ENCODE measurements at places on chromosomes 3 and 15. TPM values are rescaled to one million over a fixed set of nuclear protein-coding genes. Genes with fewer than 3 reads are reported as not detected.

- no peak overlapping the region for H3K27ac ChIP-seq
- no peaks in the 10 kb centered on the region for H3K27me3 ChIP-seq
- no peak for DNase-seq
- no peak overlapping the region for H3K4me3 ChIP-seq
- H3K36me3 ChIP-seq: no peaks in the 10 kb centered on the region
These were observed 892.6 kb downstream of the TUSC7 start for GRCh38 chr3:117602058-117602644.

- peaks cover 30% of the 10 kb centered on the region for H3K4me1 ChIP-seq
- no peak overlapping the region for H3K4me3 ChIP-seq
- no peak for DNase-seq
- peak overlapping the region; percentile 18 for H3K27ac ChIP-seq
These were observed 13.5 kb upstream of the CLEC3B start for GRCh38 chr3:45012577-45012976.

GRCh38 chr3:12705981-12706380, 42.1 kb upstream of the RAF1 start:
- no peaks in the 10 kb centered on the region for H3K36me3 ChIP-seq
- no peak for DNase-seq
- no peaks in the 10 kb centered on the region for H3K27me3 ChIP-seq
- H3K4me3 ChIP-seq: no peak overlapping the region
- H3K4me1 ChIP-seq: no peaks in the 10 kb centered on the region
- no peak overlapping the region for H3K27ac ChIP-seq

- H3K4me1 ChIP-seq: no peaks in the 10 kb centered on the region
- no peak for DNase-seq
- no peak overlapping the region for H3K4me3 ChIP-seq
- H3K27ac ChIP-seq: no peak overlapping the region
These were observed 250.7 kb downstream of the OPA1 start for GRCh38 chr3:193843474-193844301.

DNA sequence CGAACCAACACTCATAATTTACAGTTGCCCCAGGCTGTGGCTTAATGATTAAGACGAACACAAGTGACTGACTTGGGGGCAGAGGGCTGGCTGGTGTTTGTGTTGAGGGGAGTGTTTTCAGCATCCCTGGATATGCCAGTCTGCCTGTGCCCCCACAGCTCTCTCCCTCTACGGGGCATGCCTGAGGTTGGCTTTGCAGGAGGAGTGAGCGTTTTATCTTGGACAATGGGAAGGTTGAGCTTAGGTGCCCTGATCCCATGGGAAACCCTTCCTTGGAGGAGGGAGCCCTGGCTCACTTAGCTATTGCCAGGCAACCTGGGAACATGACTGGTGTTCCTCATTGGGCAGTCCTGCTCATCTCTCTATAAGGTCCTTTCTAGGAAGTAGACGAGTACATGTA, 17.6 kb downstream of the FAM107A start:
- DNase-seq: no peak
- H3K4me1 ChIP-seq: no peaks in the 10 kb centered on the region
- peaks cover 7% of the 10 kb centered on the region for H3K27me3 ChIP-seq
- no peak overlapping the region for H3K27ac ChIP-seq

DNA sequence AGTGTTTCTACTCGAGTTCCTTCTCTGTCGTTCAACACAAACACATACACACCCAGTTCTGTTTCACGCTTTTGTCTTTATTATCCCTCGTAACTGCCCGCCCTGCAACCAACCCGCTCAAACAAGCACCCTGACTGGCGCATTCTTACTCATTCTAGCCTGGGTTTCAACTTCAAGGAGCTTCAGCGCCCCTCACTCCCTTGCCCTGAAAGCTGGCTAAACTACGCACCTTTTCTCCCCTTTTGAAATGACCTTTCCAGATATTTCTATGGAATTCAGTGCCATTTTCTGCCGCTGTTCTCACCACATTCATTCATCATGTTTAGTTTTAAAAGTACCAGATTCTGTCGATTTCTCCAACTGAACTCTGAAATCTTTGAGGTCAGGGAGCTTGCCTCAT, 653 bp upstream of the MFSD1 start:
- H3K4me3 ChIP-seq: peak overlapping the region; percentile 89
- H3K4me1 ChIP-seq: peaks cover 18% of the 10 kb centered on the region
- peaks cover 3% of the 10 kb centered on the region for H3K36me3 ChIP-seq
- DNase-seq: no peak

- H3K27ac ChIP-seq: no peak overlapping the region
- peaks cover 2% of the 10 kb centered on the region for H3K4me1 ChIP-seq
- no peak overlapping the region for H3K4me3 ChIP-seq
- no peaks in the 10 kb centered on the region for H3K36me3 ChIP-seq
- DNase-seq: no peak
- peaks cover 25% of the 10 kb centered on the region for H3K27me3 ChIP-seq
These were observed 161.3 kb downstream of the ABHD5 start for GRCh38 chr3:43852066-43852465.

DNA sequence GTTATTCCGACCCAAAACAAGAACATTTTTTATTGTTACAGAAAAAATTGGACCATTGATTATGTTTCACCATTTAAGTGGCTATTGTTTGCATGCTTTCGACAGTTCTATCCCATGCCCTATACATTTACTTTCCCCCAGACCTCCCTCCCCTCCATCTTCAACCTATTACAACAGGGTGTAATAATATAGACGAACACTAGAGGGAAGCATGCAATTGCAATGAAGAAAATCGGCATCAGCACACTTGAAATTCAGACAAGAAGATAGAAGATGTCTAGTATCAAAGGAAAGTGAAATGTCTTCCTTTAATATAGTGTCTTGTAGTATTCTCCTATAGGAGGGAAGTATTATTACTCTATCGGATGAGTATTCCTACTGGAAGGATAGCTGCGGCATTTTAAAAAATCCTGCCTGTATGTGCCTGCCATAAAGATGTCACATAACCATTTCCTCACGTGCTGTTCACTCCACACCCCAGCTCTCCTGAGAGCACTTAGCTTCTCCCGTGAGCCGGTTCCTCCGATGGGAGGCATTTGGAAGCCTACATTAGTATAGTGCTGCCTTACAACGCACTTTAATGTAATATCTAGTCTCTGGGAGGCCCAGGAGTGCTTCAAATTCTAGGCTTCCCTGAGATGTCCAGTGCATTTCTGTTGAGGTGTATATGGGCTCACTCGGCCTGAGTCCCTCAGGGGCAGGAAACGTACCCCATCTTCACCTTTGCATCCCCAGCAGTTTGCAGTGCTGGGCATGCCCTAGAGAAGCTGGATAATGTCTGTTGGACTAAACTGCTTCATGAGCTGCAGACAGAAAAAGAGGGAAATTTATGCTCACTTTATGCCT, 17.8 kb upstream of the ERICH6 start:
- H3K27me3 ChIP-seq: no peaks in the 10 kb centered on the region
- no peak overlapping the region for H3K4me3 ChIP-seq
- no peak overlapping the region for H3K27ac ChIP-seq

GRCh38 chr3:176906046-176906905, 291.0 kb downstream of the TBL1XR1 start:
- no peak overlapping the region for H3K4me3 ChIP-seq
- no peaks in the 10 kb centered on the region for H3K36me3 ChIP-seq
- H3K27ac ChIP-seq: no peak overlapping the region

GRCh38 chr15:75702436-75702835, 10.2 kb downstream of the CSPG4 start:
- H3K27ac ChIP-seq: no peak overlapping the region
- H3K36me3 ChIP-seq: no peaks in the 10 kb centered on the region
- peaks cover 5% of the 10 kb centered on the region for H3K4me1 ChIP-seq
- H3K27me3 ChIP-seq: no peaks in the 10 kb centered on the region
- no peak overlapping the region for H3K4me3 ChIP-seq

GRCh38 chr3:83093222-83093572, 1331.8 kb upstream of the GBE1 start:
- H3K4me1 ChIP-seq: no peaks in the 10 kb centered on the region
- DNase-seq: no peak
- no peak overlapping the region for H3K27ac ChIP-seq
- H3K36me3 ChIP-seq: no peaks in the 10 kb centered on the region
- H3K4me3 ChIP-seq: no peak overlapping the region

- no peaks in the 10 kb centered on the region for H3K4me1 ChIP-seq
- no peaks in the 10 kb centered on the region for H3K27me3 ChIP-seq
- H3K4me3 ChIP-seq: no peak overlapping the region
- H3K27ac ChIP-seq: no peak overlapping the region
- no peak for DNase-seq
- H3K36me3 ChIP-seq: no peaks in the 10 kb centered on the region
These were observed 65.0 kb downstream of the CEMIP start for GRCh38 chr15:80844011-80844732.

DNA sequence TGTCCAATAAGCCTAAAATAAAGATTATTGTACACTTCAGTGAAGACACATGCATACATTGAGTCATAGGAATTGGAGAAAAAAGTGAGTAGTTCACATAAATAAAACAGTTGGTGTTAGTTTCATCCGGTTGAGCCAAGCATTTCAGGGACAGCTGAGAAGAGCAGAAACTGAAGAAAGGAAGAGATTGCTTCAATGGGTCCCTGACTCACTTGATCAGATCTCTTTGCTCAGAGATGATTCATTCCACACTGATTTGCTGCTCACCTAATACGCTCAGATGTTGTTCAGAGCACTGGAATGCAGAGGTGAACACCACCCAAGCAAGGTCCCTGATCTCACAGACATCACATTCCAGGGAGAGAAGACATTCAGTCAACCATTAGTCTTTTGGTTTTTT, 93.7 kb downstream of the RAD18 start:
- no peak overlapping the region for H3K4me3 ChIP-seq
- no peak overlapping the region for H3K27ac ChIP-seq
- H3K4me1 ChIP-seq: no peaks in the 10 kb centered on the region

DNA sequence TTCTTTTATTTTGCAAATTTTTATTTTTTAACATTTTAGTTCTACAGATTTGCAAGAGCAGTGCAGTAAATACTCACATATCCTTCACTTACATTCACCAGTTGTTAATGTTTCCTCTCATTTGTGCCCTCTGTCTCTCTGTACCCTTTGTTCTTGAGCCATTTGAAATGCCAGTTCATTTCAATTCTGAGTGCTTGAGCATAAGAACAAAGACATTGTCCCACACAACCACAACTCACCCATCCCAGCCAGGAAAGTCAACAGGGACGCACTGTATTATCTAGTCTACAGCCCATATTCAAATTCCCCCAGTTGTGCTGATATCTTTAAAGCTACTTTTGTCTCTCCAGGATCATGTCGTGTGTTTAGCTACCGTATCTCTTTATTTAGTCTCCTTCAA, 141.4 kb upstream of the SLC6A11 start:
- DNase-seq: no peak
- H3K4me1 ChIP-seq: no peaks in the 10 kb centered on the region
- no peak overlapping the region for H3K27ac ChIP-seq
- H3K4me3 ChIP-seq: no peak overlapping the region

DNA sequence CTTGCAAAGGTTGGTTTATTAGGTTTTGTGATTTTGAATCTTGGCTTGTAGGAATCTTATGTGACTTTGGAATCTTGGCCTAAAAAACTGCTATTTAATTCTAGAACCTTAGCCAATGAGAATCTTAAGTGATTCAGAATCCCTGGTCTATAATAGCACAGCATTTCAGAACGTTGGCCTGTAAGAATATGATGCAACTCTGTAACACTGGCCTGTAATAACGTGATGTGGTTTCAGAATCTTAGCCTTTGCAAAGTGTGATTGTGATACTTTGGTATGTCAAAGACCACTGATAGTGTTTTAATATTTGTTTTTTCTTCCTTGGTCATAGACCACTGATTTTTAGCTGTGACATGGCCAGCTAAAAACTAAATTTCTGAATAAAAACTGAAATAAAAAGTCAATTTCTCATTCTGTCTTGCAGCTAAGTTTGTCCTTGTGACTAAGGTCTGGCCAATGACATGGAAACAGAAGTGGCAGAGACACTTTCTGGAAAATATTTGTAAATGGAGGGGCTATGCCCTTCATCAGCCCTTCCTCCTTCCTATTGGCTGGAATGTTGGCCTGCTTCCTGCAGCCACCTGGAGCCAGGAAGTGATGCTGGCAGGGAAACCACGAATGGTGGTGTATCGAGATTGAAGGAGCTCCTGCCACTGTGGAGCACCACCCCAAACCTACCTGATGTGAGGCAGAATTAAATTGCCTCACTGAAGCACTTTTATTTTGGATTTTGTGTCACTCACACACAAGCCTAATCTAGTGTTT, 42.3 kb upstream of the CORO2B start:
- H3K36me3 ChIP-seq: no peaks in the 10 kb centered on the region
- no peak overlapping the region for H3K4me3 ChIP-seq
- H3K27ac ChIP-seq: no peak overlapping the region

DNA sequence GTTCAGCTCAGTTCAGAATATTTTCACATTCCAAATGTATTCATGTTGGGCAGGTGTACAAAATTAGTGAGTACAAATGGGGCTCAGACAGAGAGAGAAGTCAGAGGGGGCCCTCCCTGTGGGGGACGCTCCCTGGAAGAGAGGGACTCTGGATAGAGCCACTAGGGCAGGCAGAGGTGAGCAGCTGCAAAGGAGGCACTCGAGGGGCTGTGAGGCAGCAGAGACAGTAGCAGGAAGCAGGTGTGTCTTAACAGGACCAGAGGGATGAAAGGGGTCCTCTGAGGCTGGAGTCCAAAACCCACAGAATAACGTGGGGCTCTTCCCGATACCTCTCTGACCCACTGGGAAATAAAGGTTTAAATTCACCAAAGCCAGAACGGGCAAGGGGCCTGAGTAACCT, 127.1 kb downstream of the MEGF11 start:
- H3K27ac ChIP-seq: no peak overlapping the region
- peaks cover 8% of the 10 kb centered on the region for H3K27me3 ChIP-seq
- no peaks in the 10 kb centered on the region for H3K36me3 ChIP-seq
- H3K4me1 ChIP-seq: no peaks in the 10 kb centered on the region

DNA sequence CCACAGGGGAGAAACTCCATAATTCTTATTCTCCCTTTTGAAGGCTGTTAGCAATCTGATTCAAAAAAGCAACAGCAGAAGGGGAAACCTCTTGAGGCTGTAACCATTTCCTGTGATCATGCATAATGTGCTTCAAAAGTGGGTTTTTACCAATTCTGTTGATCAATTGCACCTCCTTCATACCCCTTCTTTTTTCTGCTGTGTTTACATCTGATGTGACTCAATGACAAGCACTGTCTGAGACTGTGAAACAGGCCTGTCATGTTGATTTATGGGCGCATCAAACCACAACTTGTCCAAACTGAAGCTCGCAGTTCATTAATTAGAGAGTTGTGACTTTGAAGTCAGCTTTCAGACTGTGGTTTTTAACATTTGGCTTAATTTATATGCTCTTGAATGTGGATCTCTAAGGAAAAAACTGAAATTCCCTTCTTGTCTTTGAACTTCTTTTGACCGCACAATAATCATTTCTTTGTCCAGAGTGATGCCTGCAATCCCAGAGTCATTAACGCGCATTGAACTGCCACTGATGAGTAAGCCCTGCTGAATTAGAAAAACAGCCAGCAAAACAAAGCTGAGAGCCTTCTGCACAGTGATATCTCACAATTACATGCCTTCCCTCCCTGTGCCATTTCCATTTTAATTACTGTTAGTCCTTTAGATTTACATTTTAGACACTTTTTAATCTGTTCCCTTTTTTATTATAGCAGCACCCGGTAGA, 532.8 kb downstream of the FOXP1 start:
- H3K27ac ChIP-seq: peak overlapping the region; percentile 6
- H3K4me3 ChIP-seq: no peak overlapping the region
- H3K36me3 ChIP-seq: peaks cover 65% of the 10 kb centered on the region
- no peaks in the 10 kb centered on the region for H3K27me3 ChIP-seq

Gene ZBED2
- not detected for total RNA-seq

Gene CCR3
- not detected for total RNA-seq

Gene TM4SF1
- total RNA-seq: not detected

Gene ATP2C1
- total RNA-seq: 44.0 TPM

Gene OIP5
- total RNA-seq: 0.36 TPM

Gene CSPG5
- 0.39 TPM for total RNA-seq

Gene ERC2
- not detected for total RNA-seq

Gene CATSPER2
- 4.1 TPM for total RNA-seq

Gene TMED3
- total RNA-seq: 12.2 TPM

Gene SMAD6
- total RNA-seq: 0.69 TPM

Gene PSTPIP1
- 79.4 TPM for total RNA-seq

Gene PDCD6IP
- total RNA-seq: 109 TPM

Data from CD4-positive, alpha-beta T cell (primary cell).